ENCODE measurements at places on chromosomes 2 and 18. TPM values are rescaled to one million over a fixed set of nuclear protein-coding genes. Genes with fewer than 3 reads are reported as not detected.

SULT1C4 gene
- 16.7 TPM for polyA plus RNA-seq

MBD2 gene
- polyA plus RNA-seq: 23.1 TPM

DNA sequence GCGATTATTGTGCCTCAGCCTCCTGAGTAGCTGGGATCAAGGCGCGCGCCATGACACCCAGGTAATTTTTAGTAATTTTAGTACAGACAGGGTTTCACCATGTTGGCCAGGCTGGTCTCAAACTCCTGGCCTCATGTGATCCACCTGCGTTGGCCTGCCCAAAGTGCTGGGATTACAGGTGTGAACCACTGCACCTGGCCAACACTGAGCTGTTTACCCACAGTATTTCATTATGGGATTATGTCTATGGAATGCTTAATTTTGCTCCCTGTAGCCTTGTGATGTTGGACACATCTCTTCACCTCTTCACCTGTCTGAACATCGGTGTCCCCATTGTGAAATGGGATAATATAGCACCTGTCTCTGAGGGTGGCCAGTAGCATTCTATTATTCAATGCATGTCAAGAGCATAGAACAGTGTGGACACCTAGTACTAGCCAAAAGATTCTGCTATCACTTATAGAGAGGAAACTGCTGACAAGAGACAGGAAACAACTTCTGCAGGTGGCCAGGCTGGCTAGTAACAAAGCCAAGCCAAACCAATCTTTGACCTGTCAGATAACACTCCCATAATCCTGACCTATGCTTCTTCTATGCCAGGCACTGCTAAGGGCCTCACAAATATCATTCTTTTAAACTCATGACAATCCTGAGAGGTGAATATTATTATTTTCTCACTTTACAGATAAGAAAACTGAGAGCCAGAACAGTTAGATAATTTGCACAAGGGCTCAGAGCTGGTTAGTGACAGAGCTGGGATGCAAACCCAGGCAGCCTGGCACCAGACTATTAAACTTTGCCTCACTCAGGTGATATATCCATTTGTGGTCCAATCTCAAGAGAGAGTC, 29.4 kb upstream of the REEP1 start:
- no peak for DNase-seq

GRCh38 chr18:47110492-47111274, 39.6 kb downstream of the HDHD2 start:
- no peak for DNase-seq
